ENCODE measurements at places on chromosomes 16 and 17.

DNA sequence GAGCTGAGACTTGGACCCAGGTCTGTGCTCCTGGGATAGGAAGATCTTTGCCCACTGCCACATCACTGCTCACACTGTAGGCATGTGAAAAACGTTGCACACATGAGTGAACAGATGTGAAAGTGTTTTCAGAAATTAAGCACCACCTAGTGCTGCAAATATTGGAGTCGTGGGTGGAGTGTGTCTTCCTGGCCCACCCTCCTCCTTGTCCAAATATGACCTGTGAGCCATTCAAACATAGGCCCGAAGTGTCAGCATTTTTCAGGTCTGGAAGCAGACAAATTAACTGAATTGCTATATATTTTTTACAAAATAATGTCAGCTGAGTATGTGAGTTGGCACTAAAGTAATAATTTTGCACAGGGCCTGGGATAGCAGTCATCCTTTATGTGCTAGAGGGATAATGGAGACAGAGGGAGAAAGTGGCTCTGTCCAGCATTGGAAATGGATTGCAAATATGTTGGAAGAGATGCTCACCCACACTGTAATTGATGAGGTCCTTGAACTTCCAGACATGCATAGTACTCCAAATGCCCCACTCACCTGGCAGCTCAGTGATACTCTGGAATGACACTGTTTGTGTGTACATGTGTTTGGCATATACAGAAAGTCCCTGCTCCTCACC, 58.7 kb downstream of the ACSM1 start:
- no peak for DNase-seq

GRCh38 chr17:66971730-66972441, 7.4 kb downstream of the CACNG4 start:
- no peak for DNase-seq

DNA sequence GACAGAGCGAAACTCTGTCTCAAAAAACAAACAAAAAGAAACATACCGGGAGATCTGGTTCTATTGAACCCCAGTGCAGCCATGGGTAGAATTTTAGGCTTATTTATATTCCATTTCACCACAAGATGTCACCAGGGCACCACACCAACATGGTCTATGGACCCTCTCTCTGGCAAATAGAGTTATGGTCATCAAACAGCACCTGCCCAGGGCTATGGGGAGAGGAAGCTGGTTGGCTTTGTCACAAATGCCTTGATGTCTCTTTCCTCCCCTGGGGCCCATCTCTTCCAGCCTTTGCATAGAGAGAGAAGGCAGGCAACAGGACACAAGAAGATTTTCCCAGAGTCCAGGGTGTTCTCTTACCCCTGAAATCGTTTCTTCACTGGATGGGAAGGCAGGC, 128.4 kb downstream of the WWOX start:
- no peak for DNase-seq

DNA sequence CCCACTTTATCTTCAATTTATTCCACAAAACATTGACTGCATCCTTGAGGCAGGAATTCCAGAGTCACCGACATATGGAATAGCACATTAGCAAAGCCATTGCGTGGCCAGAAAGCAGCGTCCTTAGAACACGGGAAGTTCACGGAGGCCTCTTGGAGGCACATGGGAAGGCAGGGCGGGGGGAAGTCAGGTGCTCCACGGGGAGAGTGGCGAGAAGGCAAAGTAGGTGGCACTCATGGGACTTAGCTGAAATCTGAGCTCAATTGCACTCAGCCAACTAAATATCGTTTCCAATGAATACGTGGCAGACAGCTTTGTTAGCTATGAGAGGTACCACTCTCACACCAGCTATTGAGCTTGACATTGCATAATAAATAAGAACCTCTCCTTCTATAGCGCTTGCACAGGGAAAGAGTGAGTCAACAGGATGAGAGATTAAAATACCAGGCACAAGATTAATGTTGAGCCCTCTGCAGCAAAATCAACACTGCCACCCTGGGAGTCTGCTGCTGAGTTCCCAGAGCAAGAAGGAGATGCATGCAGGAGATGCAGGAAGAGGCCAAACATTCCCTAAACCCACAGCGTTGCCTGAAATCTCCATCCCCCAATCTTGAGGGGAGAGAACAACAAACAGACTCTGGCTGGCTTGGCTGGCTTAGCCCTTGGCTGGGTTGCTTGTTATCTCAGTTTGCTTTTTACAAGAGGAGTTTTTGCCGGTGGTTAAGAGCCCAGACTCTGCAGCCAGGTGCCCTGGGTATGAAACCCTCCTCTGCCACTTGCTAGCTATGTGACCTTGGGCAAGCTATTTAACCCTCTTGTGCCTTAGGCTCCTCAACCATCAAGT, 28.8 kb downstream of the ABCC12 start:
- DNase-seq: no peak

DNA sequence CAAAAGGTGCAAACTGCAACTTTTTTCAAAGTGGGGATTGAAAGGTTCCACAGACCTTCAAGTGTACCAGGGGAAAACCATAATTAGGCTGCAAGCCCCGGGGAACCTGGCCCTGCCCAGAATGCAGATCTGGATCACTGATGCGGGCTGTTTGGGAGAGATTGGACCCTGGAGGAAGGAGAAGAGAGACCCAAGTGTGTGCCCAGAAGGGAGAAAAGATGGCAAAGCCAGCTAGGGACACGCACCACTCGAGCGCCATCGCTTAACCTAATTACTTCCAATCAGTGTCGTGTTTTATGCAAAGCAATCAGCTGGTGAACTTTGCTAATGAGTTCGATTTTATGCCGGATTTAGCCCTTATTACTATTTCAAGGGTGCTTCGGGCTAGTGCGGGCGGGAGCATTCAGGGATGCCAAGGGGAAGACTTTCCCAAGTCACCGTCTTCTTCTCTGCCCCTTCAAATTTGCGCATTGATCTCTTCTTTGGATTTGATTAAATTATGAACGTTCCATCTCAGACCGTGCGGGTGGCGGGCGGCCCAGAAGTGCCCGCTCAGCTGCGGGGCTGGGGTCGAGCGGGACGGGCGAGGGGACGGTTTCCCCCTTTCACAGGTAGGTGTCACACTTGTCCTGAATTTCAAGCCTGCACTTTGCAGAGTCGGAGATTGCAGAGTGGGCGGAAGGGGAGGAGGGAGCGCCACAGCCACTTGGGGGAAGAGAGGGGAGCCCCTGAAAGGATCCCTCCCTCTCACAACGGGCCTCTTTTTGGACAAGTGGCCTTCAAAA, 4.0 kb downstream of the IRX5 start:
- no peak for DNase-seq

DNA sequence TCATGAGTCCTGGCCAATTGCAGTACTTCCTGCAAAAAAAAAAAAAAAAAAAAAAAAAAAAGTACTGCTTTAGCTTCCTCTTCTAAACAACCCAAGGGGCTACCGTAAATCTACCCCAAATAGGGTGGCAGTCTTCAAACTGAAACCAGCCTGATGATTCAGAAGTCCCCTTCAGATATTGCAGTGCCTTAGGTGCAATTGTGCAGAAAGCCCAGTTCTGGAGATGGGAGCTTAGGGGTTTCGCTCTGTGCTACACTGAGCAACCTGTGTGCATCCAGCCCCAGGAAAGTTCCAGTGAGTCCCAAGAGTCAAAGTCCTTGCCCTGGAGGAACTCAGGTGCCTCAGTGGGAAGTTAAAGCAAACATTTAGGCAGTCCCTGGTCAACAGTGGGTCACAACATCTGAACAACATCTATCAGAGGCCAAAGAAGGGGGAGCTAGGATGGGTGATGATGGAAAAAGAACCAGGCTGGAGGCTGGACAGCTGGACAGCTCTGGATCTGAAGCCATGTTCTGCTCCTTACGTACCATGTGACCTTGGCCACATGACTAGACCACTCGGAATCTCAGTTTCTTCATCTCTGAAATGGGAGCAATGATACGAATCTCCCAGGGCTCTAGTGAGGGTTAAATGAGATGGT, 6.7 kb upstream of the CIITA start:
- DNase-seq: no peak

GRCh38 chr17:82859431-82860403, 19.9 kb upstream of the ZNF750 start:
- no peak for DNase-seq

DNA sequence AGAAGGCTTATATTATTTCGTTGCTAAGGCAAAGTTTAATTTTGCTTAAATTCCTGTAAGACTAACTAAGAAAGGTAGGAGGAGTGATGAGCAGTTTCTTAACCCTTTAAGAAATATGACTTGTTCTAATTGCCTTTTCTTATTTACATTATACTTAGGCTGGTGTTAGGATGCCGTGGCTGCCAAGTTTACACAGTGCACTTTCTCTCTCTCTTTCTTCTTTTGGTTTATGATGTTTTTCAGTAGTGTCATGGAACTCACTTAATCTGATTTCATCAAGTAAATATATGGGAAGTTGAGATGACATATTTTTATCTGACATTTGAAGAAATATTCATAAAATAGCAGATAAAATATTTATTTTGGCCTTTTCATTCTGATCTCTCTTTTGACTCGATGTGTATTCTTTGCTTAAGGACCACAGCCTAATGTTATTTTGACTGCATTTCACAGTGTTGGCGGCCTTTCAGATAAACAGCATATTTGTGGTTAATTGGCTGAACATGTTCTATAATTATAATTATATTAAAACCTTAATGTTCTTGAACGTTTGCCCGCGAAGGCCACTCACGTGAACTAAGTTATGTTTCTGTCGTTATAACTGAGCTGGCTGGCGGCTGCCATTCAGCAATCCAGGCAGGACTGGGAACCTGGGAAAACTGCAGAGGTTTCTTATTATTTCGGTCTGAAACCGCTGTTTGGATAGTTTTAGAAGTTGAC, 191.6 kb downstream of the WWOX start:
- DNase-seq: no peak

GRCh38 chr17:61641084-61641483, 50.1 kb upstream of the NACA2 start:
- DNase-seq: no peak

DNA sequence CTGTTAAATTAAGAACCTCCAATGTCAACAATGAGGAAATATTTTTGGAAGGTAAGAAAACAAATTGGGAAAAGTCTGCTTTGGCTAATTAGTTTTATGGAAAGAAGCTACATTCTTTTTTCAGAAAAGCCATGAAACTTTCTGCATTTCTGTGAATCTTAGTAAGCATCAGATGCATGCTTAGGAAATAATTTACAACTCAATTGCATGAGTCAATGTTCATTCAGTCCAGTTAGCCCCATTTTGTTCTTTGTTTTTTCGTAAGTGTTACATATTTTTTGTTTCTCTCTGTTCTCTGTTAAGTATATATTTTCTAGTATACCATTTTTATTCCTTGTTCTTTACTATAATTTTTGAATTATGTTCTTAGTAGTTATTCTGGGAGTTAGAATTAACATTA, 195.2 kb upstream of the KIF2B start:
- DNase-seq: no peak

GRCh38 chr17:6930749-6931148, 65.1 kb upstream of the ALOX12 start:
- DNase-seq: no peak

DNA sequence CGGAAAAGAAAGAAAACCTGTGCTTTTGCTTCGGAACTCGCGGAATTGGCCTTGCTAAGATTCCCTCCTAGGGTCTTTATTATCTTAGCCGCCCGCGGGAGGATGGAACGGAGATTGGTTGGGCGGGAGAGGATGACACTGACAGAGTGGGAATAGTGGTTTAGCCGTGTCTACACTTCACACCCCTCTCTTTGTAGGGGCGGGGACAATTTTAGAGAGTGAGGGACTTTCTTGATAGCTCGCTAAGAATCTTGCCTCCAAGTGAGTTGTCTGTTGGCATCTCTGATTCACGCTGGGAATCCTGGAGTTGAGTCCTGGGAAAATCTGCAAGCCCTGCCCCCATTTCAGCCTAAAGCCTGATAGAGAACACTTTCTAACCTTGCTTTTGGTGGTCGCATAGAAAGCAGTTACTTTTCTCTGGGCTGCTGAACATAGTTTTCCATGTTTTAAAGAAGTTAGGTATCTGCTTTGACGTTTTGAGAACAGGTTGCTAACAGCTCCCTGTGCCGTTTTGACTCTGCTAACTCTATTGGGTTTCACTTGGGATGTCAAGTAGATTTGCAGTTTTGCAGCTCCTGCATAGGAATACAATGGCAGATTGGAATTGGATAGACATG, 697 bp downstream of the NOL11 start:
- peak; percentile 34 for DNase-seq

GRCh38 chr16:64408699-64409098, 713.2 kb downstream of the CDH11 start:
- no peak for DNase-seq

DNA sequence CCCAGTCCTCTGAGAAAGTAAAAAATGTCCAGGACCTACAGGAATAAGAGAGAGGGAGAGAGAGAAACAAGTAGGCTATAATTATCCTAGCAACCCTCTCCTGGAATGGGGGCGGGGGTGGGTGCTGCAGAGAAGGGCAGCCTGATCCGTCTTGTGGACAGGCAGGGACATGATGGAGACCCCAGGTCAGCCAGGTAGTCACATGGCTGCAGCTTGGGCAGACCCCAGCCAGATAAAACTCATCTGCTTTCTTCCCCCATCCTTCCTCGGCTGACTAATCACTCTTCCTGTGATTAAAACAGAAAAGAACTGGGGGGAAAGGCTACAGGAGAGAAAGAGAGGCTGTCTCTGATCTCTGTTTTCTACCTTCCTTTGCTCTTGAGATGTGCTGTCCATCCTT, 32.6 kb downstream of the COPZ2 start:
- DNase-seq: no peak

DNA sequence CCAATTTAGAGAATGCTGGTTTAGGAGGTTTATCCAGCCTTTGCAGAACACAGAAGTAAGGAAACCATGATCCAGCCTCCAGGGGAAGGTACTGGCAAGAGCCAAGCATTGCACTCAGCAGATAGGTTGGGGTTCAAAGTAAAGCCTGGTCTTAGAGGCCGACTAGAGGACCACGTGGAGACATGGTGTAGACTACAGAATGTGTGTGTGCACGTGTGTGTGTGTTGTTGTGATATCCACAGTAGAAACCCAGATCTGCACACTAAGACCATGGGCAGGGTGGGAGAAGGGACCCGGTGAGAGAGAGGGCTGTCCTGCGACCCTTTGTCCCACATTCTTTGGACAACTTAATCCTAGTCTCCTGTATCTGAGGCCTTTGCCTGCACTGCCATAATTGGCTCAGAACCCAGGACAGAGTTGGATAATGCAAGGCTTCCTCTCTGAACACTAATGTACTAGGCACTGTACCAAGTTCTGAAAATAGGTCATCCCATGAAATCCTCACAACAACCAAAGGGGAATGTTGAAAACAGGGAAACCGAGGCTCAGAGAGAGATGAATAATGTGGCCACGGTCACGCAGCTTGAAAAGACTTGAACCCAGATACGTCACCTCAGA, 325.1 kb upstream of the HSBP1 start:
- DNase-seq: no peak

- no peak for DNase-seq
Observed at GRCh38 chr17:42408061-42408460, 15.0 kb downstream of the CAVIN1 start.

GRCh38 chr17:75848523-75849278, 4.5 kb upstream of the UNC13D start:
- peak; percentile 93 for DNase-seq

GRCh38 chr16:75202069-75202590, 4.8 kb downstream of the CTRB2 start:
- no peak for DNase-seq

- no peak for DNase-seq
Observed at GRCh38 chr17:48663134-48663924, 37.2 kb upstream of the HOXB9 start.
